ENCODE measurements at places on chromosomes 4 and X.

DNA sequence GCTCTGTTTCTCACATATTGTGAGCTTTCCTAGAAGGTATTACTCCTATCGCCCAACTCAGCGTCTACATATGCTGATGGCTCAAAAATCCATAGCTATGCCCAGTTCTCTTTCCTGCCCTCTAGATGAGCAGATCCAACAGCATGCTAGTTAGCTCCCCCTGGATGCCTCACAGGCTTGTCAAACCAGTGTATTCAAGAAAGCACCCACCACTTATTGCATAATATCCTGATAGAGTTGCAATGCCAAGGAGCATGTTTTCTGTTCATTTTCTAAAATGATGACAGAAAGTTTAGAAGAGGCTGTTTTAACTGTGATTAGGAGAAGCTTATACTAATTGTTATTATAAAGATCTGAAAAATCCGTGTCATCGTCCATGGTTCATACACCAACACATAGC lies 1.9 kb upstream of the PACRGL start:
- DNase-seq, result no peak

DNA sequence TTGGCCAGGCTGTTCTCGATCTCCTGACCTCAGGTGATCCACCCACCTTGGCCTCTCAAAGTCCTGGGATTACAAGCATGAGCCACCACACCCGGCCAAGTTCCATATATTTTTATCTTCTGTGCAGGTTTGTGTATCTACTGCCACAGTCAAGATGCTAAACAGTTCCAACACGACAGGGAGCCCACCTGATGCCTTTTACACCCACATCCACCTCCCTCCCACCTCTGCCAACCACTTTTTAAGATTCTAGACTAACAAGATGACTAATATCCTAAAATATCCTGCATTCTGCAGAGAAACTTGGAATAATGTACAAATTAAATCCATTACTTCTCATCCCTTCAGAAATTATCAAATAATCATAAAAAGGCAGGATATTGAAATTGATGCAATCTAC lies 19.3 kb upstream of the RPL34 start:
- DNase-seq, result no peak

DNA sequence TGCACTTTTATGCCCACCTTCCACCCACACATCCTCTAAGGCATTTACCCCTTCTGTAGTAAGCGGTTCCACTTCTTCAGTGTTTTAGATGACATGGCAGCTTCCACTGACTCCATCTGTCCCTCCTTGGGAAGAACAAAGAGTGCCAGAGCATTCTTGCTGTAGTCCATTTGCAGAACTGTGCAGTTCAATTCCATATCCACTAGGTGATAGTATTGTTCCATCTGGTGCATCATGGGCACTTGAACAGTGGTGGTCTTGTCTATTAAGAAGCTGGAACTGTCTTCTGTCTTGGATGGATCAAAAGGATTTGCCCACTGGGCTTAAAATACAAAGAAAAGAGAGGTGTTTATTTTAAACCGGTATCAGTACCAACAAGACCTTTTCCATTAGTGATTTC lies 3.5 kb downstream of the SERPINA7 start:
- no peak for DNase-seq

- DNase-seq, result no peak
Measured at GRCh38 chr4:133997436-133997835, 204.2 kb downstream of the PABPC4L start.

DNA sequence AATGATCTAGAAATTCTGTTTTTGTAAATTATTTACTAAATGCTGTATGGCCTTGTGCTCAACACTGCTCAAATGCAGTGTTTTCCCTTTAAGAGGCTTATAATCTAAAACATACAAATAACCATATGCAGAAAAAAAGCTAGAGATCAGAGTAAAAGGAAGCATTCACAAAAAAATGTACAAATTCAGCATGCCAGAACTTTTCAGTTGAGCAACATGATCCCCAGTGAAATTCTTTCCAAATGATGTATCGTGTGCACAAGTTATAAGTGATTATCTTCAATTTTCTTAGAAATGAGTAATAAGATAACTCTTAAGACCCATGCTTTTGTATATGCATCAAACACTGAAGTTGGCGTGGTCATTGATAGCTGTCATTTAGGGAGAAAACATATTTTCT lies 5.0 kb downstream of the GPC3 start:
- DNase-seq, result no peak

DNA sequence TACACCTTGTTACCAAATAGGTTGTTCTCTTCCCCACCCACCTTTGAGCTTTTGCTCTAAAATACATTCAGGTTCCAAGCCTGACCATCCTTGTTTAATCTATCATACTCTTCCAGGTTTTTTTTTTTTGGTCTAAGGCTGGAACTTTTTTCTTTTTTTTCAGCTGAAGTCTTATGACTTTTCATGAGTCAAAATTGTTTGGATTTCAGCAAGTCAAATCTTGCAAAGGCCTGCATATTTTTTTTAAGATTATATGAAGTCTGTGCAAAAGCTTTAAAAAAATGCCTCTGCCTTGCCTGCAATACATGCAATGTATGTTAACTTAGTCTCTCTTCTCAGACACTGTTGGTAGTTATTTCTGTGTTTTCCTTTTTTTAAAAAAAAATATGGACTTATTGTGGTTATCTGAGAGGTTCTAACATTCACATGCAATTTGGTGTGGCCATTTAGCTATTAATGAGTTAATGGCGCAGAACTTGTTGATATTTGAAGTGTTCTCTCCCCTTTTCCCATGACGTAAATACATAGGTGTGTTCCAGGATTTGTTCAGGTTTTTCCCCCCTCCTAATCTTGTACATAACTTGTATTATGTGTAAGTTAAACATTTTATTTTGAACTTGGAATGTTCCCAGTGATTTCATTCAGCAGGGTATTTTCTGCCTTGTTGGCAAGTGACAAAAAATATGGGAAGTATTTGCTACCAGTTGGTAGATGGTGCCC lies 58.7 kb downstream of the CCKAR start:
- DNase-seq, result no peak

DNA sequence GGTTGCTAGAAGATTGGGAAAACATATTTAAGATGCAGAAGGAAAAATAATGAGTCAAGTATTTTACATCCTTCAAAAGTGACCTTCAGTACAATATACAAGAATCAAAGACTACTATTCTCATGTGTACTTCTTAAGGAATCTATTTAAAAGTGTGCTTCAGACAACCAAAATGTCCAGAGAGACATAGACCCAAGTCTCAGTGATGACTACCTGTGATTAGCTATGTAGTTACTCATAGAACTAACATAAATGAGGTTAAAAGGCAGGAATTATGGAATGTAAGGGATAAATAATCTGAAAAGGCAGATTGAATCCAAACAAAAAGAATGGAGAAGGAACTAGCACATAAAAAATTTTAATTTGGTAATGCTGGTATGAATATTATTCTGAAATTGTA lies 634.7 kb upstream of the FAM241A start:
- DNase-seq, result no peak

- DNase-seq, result no peak
Measured at GRCh38 chr4:75655562-75655961, 17.6 kb downstream of the G3BP2 start.

DNA sequence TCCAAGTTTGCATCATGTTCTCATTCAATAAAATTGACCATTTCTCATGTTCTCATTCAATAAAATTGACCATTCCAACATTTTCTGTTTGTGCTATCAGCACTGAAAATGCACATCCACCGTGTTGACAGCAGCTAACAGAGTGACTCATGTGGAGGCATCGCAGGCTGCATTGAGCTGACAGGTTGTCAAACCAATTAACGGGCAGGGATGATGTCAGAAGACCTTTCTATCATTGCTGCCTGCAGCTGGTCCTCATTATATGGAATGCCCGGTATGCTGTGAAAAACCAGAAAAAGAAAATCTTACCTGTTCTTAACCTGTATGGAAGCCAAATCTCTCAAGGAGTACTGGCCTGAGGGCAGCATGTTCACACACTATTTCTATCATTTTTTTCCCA lies 202.0 kb downstream of the SMIM20 start:
- DNase-seq, result no peak

DNA sequence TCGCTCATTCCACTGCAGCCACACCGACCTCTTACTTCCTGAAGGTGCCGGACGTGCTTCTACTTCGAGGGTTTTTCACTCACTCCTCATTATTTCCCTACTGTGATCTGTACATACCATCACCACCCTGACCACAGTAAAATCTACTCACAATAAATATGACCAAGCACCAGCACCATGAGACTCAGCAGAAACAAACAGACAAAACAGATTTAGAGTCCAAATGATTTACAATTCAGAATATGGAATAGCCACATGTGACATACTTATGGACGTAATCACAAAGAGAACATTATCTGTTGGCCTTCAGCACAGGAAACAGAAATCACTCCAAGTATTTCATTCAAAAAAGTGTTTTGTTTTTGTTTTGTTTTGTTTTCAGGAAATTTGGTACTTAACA lies 16.1 kb upstream of the KLB start:
- no peak for DNase-seq

DNA sequence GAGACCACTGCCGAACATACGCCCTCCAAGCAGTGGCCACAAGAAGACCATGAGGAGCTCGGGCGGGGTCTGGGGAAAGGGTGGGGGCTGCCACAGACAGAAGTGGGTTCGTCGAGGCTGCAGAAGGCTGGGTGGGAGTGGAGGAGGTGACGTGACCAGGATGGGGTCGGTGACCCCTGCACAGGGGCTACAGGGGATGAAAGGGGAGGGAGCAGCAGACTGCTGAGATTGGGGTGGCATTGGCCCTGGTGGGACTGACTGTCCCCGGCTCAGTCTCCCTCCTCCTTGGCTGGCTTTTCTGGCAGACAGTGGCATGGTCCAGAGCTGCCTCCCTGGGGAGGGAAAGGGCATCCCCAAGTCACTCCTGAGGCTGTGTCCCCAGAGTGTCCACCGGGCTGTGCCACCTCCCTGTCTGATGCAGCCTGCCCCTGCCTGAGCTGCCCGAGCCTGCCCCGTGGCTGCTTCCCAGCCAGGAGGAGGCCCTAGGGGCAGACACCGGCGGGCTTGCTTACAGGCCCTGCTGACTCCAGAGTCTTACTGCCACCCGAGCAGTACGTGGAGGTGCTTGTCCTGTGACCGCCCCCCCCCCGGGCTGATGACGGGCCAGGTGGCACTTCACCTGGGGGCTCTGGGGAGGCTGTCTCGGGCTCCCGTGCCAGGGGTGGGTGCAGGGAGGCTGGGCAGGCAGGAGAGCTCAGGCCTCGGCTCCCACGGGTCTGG lies 7.2 kb downstream of the SH3BP2 start:
- no peak for DNase-seq

DNA sequence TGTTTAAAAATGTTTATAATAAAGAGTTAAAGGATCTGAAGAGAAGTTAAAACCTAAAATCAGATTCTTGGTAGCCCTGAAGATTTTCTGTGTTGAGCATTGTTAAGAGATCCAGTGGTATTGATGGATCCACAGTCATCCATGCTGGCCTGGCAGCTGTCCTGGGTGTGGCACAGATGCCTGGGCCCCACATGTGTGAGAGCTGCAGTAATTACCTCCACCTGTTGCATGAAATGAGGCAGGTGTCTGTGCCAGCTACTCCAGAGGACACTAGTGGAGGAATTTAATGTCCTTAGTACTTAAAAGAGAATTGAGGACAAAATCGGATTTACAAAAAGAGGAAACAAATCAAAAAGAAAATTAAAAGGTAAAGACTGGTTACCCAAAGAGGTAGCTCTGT lies 44.0 kb downstream of the MGST2 start:
- DNase-seq, result no peak

- no peak for DNase-seq
Measured at GRCh38 chrX:143378851-143379250, 138.4 kb downstream of the SPANXN3 start.

DNA sequence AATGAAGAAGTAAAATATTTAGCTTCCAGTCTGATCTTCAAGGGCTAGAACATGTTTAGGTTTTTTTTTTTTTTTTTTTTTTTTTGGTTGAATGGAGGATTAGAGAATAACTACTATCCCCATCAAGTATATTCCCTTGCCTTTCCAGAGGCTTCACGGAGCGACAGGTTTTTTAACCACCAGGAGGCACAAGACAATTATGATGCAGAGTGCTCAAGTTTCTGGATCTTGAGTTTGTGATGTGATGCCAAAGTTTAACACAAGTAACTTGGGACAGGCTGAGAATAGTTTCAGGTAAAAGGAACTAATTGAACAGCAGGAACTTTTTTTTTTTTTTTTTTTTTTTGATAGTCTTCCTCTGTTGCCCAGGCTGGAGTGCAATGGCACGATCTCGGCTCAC lies 30.3 kb downstream of the CCNI start:
- no peak for DNase-seq

DNA sequence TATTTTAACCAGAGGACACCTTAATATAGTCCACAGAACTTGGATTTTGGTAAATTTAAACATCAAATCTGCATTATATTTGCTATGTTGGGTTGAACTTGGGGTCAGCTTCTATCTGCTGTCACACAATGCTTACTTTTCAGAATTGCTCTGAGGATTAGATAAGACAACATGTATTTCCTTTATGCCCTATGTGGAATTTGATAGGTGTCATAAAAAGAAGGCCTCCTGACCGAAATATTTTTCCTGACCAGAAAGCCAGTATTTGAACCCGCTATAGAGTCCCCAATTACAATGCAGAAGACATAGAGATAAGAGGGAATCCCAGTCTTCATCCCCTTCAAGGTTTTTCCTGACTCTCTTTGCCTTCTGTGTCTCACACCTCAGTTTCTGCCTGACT lies 4.1 kb downstream of the MTTP start:
- no peak for DNase-seq

GRCh38 chr4:15636818-15637217 lies 18.3 kb downstream of the FBXL5 start:
- no peak for DNase-seq

DNA sequence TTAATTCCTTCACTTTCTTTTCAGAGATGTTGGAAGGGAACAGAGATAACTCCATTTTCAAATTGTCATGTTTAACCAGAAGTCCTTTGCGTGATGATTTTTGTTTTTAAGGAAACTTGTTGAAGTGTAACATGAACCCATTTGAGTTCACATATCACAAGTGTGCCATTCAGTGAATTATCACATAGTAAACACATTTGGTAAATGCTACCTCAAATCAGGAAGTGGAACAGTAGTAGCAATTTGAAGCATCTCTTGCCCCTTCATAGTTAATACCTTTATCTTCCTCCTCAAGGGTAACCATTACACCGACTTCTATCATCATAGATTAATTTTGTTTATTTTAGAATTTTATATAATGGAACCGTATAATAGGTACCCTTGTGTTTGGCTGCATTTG lies 35.8 kb downstream of the KDM6A start:
- DNase-seq, result no peak

GRCh38 chrX:63686878-63687714 lies 97.9 kb downstream of the ARHGEF9 start:
- DNase-seq, result no peak

DNA sequence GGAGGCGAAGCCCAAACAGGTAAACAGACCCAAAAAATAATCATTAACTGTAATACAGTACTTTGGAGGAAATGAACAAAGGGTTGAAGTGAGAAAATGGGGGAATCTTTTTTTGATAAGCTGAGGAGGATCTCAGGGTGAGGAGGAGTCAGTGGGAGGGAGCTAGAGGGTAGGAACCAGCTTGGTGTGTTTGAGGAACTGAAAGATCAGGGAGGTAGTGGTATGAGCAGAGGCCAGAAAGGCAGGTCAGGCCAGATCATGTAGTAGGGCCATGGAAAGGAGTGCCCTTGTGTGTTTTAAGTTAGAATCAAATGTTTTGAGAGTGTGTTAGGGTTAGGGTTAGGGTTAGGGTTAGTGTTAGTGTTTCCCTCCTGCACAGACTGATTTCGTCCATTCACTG lies 48.8 kb downstream of the PPP2R2C start:
- DNase-seq, result no peak

All from posterior cingulate gyrus (tissue), 11 donors.